ENCODE measurements at places on chromosomes 5 and 9.

DNA sequence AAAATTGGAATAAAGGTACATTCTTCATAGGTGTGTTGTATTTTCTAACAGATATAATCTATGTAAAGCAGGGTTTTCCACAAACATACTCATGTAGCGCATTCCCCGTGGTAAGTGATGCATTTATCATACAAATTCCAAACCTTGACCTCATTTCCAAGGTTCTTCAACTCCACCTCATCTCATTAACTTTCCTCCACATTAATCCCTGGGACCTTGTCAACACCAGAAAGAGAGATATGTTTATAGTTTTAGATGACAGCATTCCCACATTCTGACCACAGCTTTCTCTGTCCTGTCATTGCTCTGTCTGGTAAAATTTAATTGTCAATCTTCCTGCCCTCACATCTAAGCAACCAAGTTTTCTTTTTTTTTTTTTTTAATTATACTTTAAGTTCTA, 415.1 kb downstream of the TMEM161B start:
- DNase-seq = no peak

DNA sequence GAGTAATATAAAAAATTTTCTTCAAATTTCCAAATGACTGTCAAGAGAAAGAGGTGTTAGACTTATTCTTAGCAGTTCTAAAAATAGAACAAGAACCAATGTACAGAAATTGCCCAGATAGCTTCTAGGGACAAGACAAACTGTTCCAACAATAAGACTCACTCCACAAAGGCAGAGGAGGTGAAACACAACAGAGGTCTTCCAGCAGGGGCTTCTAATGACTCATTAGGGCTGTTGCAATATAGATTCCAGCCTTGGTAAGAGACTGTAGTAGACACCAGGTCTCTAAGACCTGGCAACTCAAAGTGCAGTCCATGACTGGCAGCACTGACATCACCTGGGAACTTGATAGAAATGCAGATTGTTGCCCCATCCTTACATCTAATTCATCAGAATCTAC, 134.6 kb upstream of the VLDLR start:
- no peak for DNase-seq

- DNase-seq = no peak
Measured at GRCh38 chr9:95383185-95383676, 65.7 kb upstream of the FANCC start.

GRCh38 chr9:87469793-87470465, 27.7 kb upstream of the DAPK1 start:
- no peak for DNase-seq

DNA sequence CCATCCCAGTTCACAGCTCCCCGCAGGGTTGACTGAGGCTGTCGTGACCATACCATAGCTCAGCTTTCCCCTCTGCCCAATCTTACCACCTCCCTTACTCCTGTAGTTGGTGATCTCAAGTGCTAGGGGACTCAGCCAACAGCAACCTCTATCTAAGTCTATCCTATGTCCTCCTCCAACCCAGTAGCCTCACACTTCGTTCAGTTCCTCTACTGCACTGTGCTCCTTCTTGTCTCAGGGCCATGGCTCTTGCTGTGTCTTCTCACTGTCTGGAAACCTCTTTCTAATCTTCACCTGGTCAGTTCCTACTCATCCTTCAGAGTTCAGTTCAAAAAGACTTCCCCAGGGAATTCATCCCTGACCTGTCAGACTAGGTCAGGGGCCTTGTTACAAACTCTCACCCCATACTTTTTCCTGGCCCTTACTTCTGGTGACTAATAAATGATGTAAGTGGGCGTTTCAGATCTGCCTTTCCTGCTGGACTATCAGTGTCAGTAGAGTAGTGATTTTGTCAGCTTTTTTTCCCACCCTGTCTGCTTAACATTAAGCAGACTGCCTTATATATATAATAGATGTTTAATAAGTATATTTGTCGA, 53.6 kb upstream of the NR3C1 start:
- no peak for DNase-seq

DNA sequence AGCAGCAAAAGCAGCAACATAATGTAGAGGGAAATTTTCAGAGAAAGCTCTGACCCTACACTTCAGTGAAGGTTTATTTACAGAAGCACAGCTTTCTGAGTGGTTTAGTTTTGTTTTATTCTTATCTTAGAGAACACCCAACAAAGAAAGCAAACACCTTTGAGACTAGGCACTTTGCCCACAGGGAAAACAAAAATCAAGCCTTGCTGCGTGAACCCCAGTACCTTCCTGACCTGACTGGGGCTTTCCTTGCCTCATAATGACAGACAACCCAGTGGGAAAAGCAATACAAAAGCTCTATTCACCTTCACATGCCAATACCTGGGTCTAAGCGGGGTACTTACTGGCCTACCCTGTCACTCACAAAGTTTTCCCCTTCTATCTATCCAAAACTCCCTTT, 189.8 kb downstream of the HINT1 start:
- DNase-seq = no peak

GRCh38 chr5:6485441-6485840, 36.8 kb downstream of the UBE2QL1 start:
- no peak for DNase-seq

DNA sequence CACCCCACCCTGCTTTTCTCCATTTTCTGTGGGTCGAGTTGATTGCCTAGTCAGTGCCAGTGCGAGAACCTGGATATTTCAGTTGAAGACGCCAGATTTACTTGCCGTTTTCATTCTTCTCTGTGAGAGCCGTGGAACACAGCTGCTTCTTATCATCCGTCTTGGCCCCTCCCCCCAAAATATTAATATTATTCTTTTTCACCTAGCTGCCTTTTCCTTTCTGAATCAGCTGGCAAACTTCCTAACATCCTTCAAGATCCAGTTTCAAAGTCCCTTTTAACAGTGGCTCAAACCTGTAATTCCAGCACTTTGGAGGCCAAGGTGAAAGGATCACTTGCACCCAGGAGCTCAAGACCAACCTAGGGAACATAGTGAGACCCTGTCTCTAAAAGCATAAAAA, 117.1 kb upstream of the RASA1 start:
- no peak for DNase-seq

GRCh38 chr5:138754699-138755057, 1.5 kb downstream of the CTNNA1 start:
- DNase-seq = no peak

All from immature natural killer cell (primary cell).